ENCODE measurements at places on chromosomes 1 and 21.

- DNase-seq = no peak
Observed at GRCh38 chr1:150473659-150474058, 13.6 kb upstream of the TARS2 start.

- DNase-seq = no peak
Observed at GRCh38 chr1:176693697-176694329, 230.8 kb downstream of the PAPPA2 start.

- no peak for DNase-seq
Observed at GRCh38 chr1:224929335-224930237, at the start of gene DNAH14. Gene DNAH14 (plus strand): TSS chr1:224929675. CDS start chr1:224952703, 23,028 bp downstream.

GRCh38 chr1:204128464-204128963 lies 23.3 kb downstream of the ETNK2 start:
- DNase-seq = no peak

- DNase-seq = peak; percentile 17
Observed at GRCh38 chr1:12052008-12052573, 11.0 kb upstream of the TNFRSF8 start.

DNA sequence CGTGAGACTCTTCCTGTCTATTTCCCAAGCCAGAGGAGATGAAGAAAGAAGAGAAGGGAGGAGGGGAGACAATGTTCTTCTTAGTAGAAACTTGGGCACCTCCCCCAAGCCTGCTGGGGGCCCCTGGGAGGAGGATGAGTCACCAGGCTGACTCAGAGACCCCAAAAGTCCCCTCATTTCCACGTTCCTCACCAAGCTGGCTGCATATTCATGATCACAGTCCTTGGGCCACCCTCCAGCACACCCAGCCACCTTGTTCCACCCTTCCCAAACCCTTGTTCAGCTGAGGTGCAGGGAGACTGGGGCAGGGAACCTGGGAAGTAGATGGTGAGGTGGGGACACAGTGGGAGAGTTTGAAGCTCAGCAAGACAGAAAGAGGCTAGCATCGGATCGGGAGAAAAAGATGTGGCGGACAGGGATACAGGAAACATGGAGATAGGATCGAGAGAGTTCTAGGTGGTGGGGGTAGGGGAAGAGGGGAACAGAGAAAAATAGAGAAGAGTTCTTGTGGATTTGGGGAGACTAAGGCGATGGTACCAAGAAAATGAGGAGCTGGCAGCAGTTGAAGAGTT lies 712 bp downstream of the RAB13 start:
- DNase-seq = no peak

DNA sequence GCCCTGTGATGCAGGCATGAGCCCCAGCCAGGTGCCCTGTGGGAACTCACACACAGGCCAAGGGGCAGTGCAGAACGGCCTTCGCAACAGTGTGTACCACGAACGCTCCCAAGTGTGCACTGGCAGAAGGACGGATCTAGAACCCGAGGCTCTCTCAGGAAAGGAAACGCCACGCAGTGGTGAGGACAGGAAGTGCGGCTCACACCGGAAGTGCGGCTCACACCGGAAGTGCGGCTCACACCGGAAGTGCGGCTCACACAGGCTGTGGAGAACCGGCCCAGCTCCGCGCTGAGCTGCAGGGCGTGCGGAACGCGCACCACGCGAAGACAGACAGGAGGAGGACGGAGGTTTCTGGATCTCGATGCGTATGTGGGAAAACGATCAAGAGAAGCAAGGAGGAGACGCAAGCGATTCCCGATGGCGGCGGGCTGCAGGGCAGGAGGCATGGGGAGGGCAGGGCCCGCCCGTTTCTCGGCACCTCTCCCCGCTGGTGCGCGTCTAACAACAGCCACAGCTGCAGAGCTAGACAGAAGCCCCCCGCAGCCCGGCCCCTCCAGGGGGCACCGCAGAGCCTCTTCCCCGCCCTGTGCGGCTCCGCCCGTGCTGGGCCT lies 35.9 kb upstream of the TMEM52 start:
- no peak for DNase-seq

GRCh38 chr1:173269490-173270230 lies 62.5 kb upstream of the TNFSF4 start:
- DNase-seq = no peak

- DNase-seq = no peak
Observed at GRCh38 chr1:19676438-19676922, 11.8 kb downstream of the HTR6 start.

- no peak for DNase-seq
Observed at GRCh38 chr1:172421974-172422604, 1.6 kb downstream of the C1orf105 start.

- no peak for DNase-seq
Observed at GRCh38 chr1:54710434-54710833, 5.2 kb upstream of the TTC4 start.

DNA sequence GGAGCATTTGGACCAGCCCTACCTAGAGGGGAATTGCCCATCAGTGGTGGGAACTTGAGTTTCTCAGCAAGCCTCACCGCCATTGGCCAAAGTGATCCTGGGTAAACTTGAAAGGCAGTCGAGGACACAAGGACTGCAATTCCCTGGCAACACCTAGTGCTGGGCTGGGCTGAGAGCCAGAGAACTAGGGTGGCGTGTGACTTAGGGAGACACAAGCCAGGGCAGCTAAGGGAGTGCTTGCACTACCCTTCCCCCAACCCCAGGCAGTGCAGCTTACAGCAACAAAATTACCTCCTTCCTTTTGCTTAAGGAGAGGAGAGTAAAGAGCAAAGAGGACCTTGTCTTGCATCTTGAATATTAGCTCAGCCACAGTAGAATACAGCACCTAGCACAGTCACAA lies 176.9 kb upstream of the PRMT6 start:
- no peak for DNase-seq

GRCh38 chr21:35940074-35940927 lies 120.0 kb downstream of the SETD4 start:
- DNase-seq = no peak

- no peak for DNase-seq
Observed at GRCh38 chr1:165562571-165562970, 18.8 kb downstream of the LRRC52 start.
